T-helper 9 cell (primary cell): ENCODE measurements at places on chromosomes 11 and 22.

DNA sequence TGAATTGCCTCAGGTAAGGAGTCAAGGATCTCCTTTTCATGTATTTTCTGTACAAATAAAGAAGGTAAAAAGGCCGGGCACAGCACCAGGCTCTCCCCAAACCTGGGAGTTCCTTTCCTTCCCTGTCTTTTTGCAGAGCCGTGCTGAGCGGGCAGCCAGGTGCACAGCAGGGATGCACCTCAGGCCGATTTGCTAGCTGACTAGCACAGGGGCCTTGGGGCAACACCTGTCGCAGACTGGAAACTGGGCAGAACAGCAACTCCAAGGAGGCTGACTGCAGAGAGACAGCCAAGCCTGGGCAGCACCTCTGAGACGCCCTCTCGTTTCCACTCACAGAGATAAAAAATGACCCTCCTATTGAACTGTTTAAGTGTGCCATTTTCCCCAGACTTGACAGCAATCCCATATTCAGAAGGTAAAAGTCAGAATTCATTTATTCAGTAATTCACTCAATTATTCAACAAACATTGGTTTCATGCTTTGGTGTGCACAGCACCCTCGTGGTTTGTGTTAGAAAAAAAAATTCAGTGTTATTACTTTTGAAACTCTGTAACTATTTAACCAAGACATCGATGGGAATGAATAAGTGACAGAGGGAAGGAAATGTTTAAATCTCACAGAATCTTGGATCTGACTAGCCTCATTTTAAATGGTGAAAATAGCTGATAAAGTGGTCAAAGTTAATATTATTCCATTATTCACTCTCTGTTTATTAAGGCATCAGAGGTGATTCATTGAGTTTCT, 120.9 kb downstream of the GALNT18 start:
- no peak for DNase-seq

- DNase-seq = no peak
Measured at GRCh38 chr11:41536021-41536568, 76.6 kb upstream of the LRRC4C start.

- peak; percentile 30 for DNase-seq
Measured at GRCh38 chr22:19105867-19106802, 16.1 kb downstream of the DGCR2 start.

DNA sequence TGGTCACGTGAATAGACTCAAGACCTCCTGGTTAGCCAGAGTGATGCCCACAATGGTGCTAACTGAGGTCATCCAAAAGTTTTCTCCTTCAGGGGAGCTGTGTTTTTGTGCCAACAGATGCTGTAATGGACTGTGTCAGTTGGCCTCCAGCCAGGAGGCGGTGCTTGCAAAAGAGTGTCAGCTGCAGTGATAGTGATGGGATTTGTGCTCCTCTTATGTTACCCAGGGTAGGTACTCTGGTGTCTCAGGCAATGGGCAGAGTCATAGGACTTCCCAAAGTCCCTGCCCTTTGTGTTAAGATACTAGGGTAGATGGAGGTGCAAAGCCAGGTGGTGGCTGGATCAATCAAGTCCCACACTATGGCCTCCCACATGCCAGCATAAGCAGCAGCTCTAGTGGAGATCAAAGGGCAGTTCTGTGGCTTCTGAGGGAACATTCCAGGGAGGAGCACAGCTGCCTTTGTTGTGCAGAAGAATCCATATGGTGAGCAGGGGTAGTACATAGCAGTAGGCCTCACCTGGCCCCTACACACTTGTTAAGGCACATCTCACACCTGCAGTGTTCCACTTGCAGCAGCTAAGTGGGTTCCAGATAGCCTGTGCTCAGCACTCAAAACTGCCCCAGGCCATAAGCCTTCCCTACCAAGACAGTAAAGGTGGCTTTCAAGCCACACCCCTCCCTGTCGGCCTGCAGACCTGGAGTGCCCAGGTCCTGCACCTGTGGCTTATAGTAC, 9.4 kb upstream of the FANCF start:
- DNase-seq = no peak

DNA sequence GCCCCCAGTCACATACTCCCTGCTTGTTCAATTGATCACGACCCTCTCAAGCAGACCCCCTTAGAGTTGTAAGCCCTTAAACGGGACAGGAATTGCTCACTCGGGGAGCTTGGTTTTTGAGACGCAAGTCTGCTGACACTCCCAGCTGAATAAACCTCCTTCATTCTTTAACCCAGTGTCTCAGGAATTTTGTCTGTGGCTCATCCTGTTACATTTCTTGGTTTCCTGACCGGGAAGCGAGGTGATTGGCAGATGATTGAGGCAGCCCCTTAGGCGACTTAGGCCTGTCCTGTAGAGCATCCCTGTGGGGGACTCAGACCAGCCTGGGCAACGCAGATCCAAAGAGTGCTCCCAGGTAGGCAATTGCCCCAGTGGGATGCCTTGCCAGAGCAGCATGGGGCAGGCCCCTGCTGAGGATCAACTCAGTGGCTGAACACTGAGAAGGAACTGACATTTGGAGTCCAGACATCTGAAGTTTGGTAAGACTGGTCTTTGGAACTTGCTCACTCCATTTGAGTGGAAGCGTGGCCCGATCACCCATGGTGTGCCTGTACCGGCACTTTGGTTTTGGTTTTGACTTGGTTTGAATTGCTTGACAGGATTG, 51.5 kb downstream of the NEU3 start:
- DNase-seq = no peak

DNA sequence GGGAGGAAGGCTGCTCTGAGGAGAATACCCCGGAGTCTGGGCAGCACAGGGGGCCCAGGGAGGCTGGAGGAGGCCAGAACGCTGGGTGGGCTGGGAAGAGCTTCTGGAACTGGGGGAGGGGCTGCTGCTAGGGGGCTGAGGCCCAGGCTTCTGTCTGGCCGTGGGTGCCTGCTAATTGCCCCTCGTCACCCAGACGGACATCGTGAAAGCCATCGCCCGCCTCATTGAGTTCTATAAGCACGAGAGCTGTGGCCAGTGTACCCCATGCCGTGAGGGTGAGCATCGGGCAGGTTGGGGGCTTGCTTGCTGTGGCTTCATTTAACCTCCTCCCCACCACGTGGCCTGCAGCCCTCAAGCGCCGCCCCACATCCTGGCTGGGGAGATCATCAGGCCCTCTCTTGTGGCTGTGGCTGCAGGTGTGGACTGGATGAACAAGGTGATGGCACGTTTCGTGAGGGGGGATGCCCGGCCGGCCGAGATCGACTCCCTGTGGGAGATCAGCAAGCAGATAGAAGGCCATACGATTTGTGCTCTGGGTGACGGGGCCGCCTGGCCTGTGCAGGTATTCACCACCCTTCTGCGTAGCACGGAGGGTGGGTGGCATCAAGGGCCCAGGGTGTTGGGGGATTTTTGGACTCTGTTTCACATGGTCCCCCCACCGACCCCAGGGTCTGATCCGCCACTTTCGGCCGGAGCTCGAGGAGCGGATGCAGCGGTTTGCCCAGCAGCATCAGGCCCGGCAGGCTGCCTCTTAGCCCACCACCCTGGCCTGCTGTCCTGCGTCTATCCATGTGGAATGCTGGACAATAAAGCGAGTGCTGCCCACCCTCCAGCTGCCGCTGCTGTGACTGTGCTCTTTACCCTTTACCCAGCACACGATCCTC, 5.2 kb downstream of the NDUFV1 start:
- DNase-seq = no peak

DNA sequence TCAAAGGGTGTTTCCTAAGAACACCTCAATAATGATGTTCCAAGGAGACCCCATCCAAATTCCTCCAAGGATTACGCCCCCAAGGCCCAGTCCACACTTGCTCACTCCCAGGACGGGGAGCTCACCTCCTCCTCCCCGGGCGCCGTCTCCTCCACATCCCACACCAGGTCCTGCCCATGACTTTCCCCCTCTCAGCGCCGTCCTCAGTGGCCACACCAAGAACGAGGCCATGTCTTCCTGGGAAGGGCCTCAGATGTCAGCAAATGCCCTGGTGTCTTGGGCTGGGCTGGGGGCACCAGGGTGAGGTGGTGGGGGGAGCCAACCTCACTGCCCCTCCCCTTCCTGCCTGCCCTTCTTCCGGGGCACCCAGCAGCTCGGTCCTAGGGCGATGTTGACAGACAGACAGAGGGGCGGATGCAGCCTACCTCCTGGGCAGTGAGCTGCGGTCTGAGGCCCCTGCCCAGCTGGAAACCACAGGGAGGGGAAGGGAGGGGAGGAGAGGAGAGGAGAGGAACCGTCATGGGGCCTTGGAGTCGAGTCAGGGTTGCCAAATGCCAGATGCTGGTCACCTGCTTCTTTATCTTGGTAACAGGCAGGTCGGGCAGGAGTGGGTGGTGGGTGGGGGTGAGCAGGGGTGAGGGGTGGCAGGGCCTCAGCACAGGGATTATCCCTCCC, at the start of the genes C11orf21 and TSPAN32:
C11orf21 (minus strand) TSS at position 288 of the 675 bp plus-strand sequence; CDS start at position 178, 110 bp downstream.
TSPAN32 (plus strand) TSS at position 383 of the 675 bp plus-strand sequence; CDS start at position 520, 137 bp downstream.
- DNase-seq = peak; percentile 42

DNA sequence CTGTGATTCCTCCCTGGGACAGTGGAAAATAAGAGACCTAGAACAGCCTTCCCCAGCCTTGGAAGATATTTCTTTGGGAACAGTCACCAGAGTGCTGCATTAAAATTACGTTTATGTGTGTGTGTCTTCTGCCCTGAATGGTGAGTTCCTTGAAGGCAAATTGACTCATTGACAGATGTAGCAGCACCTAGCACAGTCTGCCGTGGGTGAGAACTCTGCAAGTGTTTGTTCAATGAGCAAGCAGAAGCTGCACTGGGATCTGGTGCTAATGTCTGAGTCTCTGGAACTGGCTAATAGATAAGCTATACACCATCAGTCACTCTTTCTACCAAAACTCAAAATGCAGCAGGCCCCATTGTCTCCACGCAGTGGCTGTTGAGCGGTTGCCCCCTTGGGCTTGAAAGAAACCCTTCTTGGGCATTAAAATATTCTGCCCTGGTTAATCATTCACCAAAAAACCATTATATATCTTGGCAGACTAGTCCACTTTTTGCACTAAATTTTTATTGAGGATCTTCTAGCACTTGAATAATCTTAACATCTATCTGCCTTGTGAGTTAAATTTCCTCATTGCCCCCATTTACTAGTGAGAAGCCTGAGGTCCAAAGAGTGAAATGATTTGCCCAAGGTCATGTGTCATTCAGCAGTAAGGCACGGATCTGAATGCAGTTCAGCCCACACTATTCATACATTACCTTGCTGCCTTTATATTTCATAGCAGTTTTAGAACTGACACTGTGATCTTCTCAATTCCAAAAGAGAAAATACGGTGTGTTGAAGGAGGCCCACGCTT, 87.8 kb upstream of the GALNT18 start:
- DNase-seq = no peak

GRCh38 chr11:83361831-83362230, 75.7 kb upstream of the CCDC90B start:
- DNase-seq = no peak

DNA sequence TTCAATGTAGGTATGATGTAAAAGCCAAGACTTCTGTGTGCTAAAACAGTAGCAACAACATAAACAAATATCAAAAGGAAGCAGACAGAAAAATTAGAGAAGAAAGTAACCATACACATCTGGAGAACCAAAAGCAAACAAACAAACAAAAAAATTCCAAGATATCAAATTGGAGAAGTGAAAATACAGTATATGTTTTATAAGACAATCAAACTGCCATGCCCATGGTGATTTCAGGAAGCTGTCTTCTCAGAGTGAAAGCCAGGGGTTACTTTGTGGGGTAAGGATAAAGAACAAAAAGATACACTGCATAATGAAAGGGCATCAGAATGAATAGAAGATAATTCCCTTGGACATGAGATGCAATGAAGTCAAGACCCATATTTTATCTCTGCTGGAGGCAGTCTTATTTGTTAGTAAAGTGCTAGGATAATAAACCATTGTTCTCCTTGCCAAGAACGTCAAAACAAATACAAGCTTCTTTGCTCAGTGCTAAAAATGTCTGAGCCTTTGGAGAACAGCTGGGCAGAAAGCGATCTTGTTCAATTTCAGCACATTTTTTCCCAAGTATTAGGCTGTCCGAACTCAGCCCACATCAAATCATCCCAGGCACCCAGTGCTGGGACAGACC, 38.1 kb upstream of the LDLRAD3 start:
- no peak for DNase-seq

DNA sequence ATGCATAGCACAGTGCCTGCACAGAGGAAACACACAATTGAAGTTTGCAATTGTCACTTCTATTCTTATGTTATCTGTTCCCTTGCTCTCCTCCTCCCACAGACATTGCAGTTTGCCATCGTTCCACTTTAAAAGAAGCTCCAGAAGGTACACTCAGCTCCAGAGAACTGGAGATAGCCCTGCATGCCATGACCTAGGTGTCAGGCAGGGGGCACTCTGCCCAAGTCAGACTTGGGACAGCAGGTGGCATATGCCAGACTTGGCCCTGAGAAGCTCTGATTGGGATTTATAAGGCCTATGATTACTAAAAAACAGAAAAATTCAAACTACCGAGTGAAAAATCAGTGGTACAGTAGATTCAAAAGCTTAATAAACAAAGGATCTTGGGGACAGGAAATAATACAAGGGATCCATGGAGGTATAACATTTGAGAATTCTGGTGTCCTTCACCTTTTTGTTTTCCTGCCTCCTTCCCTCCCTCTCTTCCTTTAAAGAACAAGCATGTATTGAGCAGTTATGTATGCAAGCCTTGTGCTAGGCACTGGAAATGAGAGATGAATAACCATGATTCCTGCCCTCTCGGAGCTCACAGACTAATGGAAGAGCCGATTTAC, 40.0 kb downstream of the TENM4 start:
- no peak for DNase-seq

DNA sequence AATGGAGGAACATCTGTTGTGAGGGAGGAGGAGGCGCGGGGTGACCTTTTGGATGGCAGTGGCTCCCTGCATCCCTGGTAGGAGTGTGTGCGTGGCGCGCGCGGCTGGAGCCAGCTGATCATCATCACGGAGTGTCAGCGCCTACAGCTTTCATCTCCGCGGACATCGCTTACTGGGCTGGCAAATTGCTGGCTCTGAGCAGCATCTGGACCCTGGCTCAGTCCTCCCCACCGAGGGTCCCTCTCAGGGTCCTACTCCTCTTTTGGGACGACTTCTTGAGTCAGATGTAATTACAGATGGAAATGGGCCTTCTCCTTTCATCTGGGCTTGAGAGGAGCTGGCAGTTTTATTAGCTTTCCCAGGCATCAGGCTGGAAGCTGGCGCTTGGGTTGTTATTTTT, 85.3 kb downstream of the CACNA1I start:
- no peak for DNase-seq
